ENCODE measurements at places on chromosomes 4 and X.

DNA sequence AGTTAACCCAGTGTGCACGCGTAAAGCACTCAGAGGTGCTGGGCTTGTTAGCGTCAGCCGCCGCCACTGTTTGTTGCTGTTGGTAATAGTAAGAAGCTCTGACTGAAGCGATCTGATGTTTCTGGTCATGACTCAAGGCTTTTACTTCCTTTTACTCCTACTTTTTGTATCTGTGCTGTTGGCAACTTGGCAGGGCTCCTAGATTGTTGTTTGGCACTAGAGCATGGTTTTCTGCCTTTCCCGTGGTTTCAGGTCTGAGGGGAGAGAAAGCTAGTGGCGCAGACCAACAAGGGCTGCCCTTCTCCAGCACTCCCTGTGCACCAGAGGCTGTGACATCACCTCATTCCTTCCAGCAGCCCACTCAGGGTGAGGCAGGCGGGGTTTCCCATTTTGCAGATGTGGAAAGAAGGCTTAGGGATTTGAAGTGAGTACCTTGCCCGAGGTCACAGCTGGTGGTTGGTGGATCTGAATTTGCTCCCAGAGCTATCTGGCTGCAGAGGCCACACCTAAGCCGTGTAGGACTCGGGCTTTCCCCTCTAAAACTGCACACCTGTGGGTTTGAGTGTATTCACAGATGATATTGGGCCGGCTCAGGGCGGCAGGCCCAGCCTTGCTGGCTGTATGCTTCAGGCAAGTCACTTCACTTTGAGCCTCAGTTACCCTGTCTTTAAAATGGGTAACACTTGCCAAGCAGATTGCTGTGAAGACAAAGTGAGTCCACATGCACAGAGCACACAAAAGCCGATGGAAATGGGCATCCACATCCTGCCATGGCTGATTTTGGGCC lies 51.2 kb upstream of the TADA2B start:
- no peaks in the 10 kb centered on the region for H3K27me3 ChIP-seq
- peak overlapping the region; percentile 55 for H3K27ac ChIP-seq
- H3K4me3 ChIP-seq, result no peak overlapping the region
- peaks cover 40% of the 10 kb centered on the region for H3K4me1 ChIP-seq
- H3K36me3 ChIP-seq, result peaks cover 22% of the 10 kb centered on the region

DNA sequence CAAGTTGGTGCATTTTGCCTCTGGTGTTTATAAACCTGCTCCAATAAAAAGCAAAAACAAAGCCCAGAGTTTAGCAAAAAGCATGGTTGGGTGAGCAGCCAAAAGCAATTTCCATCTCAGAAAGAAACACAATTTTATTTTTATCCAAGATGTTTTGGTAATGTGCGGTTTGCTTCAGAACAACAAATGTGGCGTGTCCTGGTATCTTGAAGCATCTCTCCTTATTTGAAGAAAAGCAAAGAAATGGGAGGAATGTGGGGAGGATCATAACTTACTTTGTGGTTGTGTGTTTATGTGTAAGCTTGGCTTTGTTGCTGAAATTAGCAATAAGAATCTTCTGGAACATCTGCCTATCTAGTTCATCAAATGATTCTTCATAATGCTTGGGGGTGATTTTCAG lies 88.3 kb upstream of the DDX3X start:
- H3K4me3 ChIP-seq, result no peak overlapping the region
- H3K27ac ChIP-seq, result no peak overlapping the region
- no peaks in the 10 kb centered on the region for H3K4me1 ChIP-seq
- no peak for DNase-seq
- no peaks in the 10 kb centered on the region for H3K36me3 ChIP-seq
- H3K27me3 ChIP-seq, result no peaks in the 10 kb centered on the region

GRCh38 chrX:87736576-87736975 lies 219.0 kb downstream of the KLHL4 start:
- DNase-seq, result no peak
- H3K36me3 ChIP-seq, result no peaks in the 10 kb centered on the region
- no peaks in the 10 kb centered on the region for H3K4me1 ChIP-seq
- no peak overlapping the region for H3K27ac ChIP-seq
- no peaks in the 10 kb centered on the region for H3K27me3 ChIP-seq

DNA sequence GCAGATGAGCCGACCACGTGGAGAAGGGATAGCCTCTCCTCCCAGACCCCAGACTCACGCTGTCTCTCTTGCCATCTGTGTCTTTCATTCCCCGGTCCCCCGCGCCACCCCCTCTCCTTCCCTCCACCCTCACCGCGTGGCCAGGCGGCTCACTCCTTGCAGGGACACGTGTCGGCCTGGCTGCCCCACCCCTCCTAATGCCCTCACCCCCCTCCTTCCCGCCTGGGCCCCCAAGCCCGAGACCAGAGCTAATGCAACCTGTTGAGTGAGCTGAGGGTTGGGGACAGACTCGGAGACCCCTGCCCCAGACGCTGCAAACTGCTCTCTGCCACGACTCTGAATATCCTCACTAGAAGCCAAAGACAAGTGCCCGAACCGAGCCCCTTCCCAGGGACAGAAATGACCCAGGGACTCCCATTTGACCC lies 1.8 kb downstream of the SLC38A5 start:
- peak overlapping the region; percentile 92 for H3K27ac ChIP-seq
- peak overlapping the region; percentile 93 for H3K4me3 ChIP-seq
- peaks cover 35% of the 10 kb centered on the region for H3K36me3 ChIP-seq
- H3K4me1 ChIP-seq, result peaks cover 38% of the 10 kb centered on the region
- peak; percentile 61 for DNase-seq

DNA sequence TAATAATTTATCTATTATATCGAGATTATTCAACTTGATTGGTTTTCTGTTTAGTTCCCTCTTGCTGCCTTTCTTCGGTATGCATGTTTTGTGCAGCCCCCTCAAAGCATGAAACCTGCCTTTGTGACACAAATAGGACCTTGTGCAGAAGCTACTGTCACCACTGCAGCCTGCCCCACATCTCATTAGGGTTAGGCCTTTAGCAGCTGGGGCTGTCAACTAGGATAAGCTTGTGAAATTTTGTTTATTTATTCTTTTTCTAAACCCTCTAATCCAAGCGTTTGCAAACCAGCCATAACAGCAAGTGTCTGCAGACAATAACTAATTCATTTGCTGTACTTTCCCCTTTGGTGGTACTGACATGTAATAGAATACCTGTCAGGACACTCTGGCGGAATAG lies 258.9 kb downstream of the RCHY1 start:
- H3K4me1 ChIP-seq, result no peaks in the 10 kb centered on the region
- H3K4me3 ChIP-seq, result no peak overlapping the region
- peaks cover 2% of the 10 kb centered on the region for H3K27me3 ChIP-seq
- DNase-seq, result no peak
- H3K36me3 ChIP-seq, result no peaks in the 10 kb centered on the region

DNA sequence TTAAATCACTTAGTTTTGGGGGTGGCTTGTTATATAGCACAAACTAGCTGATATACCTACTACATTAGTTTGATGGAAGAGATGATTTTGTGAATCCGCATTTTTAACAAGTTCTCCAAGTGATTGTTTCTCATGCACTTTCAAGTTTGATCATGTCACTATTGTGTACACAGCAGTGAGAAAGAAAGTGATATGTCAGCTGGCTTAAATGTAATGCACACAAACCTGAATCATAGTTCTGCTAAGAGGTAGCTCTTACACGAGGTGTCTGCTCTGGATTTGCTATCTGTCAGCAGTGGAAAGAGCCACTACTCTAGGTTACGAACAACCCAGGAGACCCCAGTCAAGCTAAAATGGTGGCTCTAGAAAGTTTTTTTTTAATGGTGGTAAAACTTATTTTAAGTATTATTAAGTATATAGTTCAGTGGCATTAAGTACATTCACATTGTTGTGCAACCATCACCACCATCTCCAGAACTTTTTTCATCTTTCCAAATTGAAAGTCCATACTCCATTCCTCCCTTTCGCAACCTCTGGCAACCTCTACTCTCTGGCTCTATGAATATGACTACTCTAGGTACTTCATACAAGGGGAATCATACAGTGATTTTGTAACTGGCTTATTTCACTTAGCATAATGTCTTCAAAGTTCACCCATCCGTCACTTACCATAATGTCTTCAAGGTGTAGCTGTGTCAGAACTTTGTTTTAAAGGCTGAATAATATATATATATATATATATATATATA lies 147.3 kb downstream of the HS6ST2 start:
- no peak overlapping the region for H3K4me3 ChIP-seq
- no peak for DNase-seq
- H3K36me3 ChIP-seq, result no peaks in the 10 kb centered on the region
- no peak overlapping the region for H3K27ac ChIP-seq
- no peaks in the 10 kb centered on the region for H3K27me3 ChIP-seq

GRCh38 chr4:31290836-31291235 lies 570.7 kb downstream of the PCDH7 start:
- no peaks in the 10 kb centered on the region for H3K27me3 ChIP-seq
- no peaks in the 10 kb centered on the region for H3K36me3 ChIP-seq
- DNase-seq, result no peak

DNA sequence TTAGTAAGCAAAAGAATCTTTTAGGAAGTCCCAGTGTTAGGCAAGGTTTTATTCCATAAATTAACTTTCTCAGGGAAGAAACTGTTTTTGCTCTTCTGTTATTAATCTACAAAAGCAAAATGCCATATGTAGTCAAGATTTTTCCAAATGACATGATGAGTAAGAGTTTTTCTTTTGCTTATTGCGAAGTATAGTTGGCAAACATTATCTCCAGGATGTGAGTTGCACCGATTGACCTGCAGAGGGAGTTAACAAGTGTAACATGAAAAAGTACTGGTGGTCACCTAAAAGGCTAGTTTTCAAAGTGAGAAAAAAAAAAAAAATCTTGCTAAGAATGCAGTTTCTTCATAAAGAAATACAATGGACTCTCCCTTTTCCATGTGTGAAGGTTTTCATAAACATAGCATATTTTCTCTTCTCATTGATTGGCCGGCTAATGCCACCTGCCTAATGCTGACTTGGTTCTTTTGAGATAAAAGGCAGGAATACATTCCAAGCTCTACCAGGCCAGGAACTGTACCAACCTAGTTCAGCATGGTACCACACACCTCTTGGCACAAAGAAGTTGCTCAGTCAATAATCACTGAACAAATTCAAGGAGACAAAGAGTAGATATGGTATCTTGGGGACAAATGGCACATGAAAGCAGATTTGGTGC lies 100.2 kb downstream of the LNX1 start:
- peaks cover 7% of the 10 kb centered on the region for H3K27me3 ChIP-seq
- no peak overlapping the region for H3K4me3 ChIP-seq
- no peak overlapping the region for H3K27ac ChIP-seq

GRCh38 chr4:7420661-7421040 lies 14.1 kb downstream of the PSAPL1 start:
- H3K4me3 ChIP-seq, result no peak overlapping the region
- H3K27me3 ChIP-seq, result no peaks in the 10 kb centered on the region
- DNase-seq, result no peak
- H3K36me3 ChIP-seq, result no peaks in the 10 kb centered on the region
- no peaks in the 10 kb centered on the region for H3K4me1 ChIP-seq

- DNase-seq, result no peak
- peaks cover 33% of the 10 kb centered on the region for H3K4me1 ChIP-seq
- peaks cover 47% of the 10 kb centered on the region for H3K36me3 ChIP-seq
- no peak overlapping the region for H3K4me3 ChIP-seq
- H3K27ac ChIP-seq, result peak overlapping the region; percentile 72
Observed at GRCh38 chrX:13717700-13718472, 16.5 kb downstream of the TRAPPC2 start.

DNA sequence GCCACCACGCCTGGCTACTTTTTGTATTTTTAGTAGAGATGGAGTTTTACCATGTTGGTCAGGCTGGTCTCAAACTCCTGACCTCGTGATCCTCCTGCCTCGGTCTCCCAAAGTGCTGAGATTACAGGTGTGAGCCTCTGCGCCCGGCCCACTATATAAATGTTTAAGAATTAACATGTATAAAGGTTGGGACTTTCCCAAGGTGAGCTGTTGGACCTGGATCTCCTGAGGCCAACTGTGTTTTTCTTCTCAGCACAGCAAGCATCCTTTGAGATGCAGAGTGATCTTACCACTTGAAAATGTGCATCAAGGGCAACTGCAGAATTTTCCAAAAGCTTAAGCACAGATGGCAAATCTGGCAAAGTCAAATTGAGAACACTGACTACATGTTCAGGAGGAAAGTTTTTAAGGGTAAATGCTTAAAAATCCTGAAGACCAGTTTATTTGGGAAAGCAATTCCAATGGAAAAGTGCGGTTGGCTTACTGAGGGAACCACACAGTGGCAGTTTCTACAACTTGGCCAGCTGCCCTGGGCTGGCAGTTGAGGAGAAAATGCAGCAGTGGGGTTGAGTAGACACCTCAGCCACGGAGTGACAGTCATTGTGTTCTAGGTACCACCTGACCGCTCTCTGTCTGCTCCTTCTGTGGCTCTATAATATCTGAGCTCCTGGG lies 168.9 kb downstream of the CBR4 start:
- H3K27me3 ChIP-seq, result peaks cover 20% of the 10 kb centered on the region
- H3K4me1 ChIP-seq, result no peaks in the 10 kb centered on the region
- no peaks in the 10 kb centered on the region for H3K36me3 ChIP-seq
- H3K4me3 ChIP-seq, result no peak overlapping the region
- no peak for DNase-seq
- no peak overlapping the region for H3K27ac ChIP-seq

DNA sequence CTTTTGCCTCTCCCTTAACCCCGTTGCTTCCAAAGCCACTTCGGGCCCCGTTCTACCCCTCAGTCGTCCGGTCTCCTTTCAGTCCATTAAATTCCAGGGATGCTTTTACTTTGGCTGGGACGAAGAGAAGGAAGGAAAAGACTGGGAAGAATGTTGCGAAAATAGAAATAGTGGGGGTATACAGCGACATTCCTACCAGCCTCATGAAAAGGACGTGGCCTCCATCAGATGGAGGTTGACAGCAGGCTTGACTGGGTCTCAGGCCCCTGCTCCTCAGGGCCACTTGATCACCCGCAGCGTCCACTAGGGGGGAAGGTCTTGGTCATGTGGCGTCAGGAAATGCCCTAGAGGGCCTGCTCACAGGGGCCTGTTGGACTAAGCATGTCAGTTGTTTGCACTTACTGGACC lies 657 bp upstream of the ANKRD50 start:
- H3K4me3 ChIP-seq, result peak overlapping the region; percentile 75
- H3K27me3 ChIP-seq, result peaks cover 6% of the 10 kb centered on the region
- DNase-seq, result peak; percentile 34
- peaks cover 4% of the 10 kb centered on the region for H3K4me1 ChIP-seq
- H3K36me3 ChIP-seq, result no peaks in the 10 kb centered on the region

GRCh38 chr4:993111-994029 lies at the start of gene SLC26A1:
SLC26A1 (minus strand) TSS chr4:993404; CDS start chr4:991703, 1,701 bp downstream.
- peaks cover under 1% of the 10 kb centered on the region for H3K4me1 ChIP-seq
- H3K27me3 ChIP-seq, result peaks cover 5% of the 10 kb centered on the region
- H3K36me3 ChIP-seq, result no peaks in the 10 kb centered on the region
- no peak within 1 kb of the TSS for H3K27ac ChIP-seq
- no peak for DNase-seq

GRCh38 chr4:163249042-163249441 lies 82.4 kb upstream of the NAF1 start:
- no peak for DNase-seq
- H3K27ac ChIP-seq, result no peak overlapping the region

- no peaks in the 10 kb centered on the region for H3K27me3 ChIP-seq
Observed at GRCh38 chrX:41514179-41514578, 67.0 kb downstream of the NYX start.

GRCh38 chr4:61318431-61318830 lies 118.3 kb downstream of the ADGRL3 start:
- H3K36me3 ChIP-seq, result no peaks in the 10 kb centered on the region
- no peaks in the 10 kb centered on the region for H3K4me1 ChIP-seq
- H3K27me3 ChIP-seq, result no peaks in the 10 kb centered on the region
- no peak overlapping the region for H3K4me3 ChIP-seq
- no peak for DNase-seq
- H3K27ac ChIP-seq, result no peak overlapping the region

Data from activated CD8-positive, alpha-beta T cell treated with anti-CD3 and anti-CD28 coated beads for 36 hours (primary cell).